Stimulated activated memory B cell treated with anti-CD40 and anti-IgM and Interleukin-4, amounts not matched to agents 10 μg/mL and 1 μg/mL and 100 μg/mL, for 72 hours (primary cell): ENCODE measurements at places on chromosomes 1 and 21.

- ATAC-seq = no peak
Measured at GRCh38 chr21:34364921-34365320, 1.1 kb downstream of the KCNE2 start.

- no peak for ATAC-seq
Measured at GRCh38 chr21:45547545-45547900, 5.3 kb upstream of the SLC19A1 start.

DNA sequence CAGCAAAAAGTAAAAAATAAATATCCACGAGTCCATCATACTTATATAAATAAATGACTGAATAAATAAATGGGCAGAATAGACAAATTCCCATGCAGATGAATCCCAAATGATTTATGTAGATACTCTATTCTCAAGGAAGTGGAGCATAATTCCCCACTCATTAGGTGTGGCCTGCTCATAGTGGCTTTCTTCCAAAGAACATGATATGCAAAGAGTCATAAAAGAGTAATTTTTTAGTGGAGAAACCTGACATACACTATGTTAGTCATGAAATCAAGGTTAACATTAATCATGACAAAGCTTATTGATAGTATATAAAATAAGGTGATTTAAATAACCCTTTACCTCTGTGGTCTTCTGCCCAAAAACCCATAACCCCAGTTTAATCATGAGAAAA is 298.9 kb downstream of the DPYD start:
- ATAC-seq = no peak

GRCh38 chr1:99992760-99993467 is 23.1 kb downstream of the SLC35A3 start:
- ATAC-seq = no peak

DNA sequence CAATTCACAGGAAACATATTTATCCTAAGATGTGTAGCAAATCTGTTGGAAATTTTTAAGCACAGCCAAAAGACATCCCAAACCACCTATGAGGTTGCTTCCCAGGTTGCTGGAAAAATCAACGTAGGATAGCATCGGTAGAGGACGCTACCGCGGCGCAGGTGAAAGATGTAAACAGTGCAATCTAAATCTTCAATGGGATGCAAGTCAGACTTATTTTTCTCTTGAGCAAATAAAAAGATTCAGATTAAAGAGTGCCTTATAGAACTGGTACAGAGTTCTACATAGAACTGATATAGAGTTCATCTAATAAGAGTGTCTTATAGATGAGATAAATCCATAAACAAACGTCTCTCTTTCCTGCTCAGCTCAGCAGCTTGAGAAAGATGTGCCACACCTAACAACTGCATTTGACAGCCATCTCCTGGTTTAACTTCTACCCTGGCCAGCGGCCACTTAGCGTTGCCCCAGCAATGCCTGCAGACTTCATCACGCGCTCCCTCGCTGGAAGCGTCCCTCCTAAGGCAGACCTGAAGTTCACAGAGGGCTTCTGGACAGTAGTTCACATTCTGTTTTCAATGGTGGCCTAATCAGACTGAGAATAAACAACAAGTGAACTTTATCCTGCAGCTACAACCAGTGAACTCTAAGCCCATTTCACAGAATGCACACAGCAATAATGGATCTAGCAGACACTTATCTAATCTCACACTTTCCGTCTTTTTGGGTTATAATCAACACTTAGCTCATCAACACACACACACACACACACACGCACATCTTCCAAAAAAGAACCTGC is 164.5 kb downstream of the TOMM20 start:
- ATAC-seq = no peak

GRCh38 chr1:20787840-20788795 is 1.0 kb upstream of the HP1BP3 start:
- ATAC-seq = no peak

GRCh38 chr1:37828410-37829074 is 20.5 kb upstream of the YRDC start:
- no peak for ATAC-seq

DNA sequence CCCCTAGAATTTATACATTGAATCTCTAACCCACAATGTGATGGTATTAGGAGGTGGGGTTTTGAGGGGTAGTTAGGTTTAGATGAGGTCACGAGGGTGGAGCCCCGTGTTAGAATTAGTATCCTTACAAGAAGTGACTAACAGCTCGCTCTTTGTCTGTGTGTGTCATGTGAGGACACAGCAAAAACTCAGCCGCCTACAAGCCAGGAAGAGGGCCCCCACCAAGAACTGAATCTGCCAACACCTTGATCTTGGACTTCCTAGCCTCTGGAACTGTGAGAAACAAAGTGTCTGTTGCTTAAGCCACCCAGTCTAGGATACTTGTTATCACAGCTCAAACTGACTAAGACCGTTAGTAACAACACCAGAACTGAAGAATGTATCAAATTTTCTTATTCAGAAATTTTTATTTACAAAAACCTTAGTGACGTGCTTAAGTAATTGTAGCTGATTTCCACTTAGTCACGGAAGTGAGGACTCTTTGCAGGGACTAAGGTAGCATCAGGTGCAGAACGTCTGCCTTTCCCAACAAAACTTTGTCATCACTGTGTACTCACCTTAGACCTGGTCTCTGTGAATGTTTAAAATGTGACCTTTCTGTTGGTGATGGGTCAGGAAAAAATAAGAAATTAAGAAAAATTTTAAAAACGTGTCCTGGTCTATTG is 24.5 kb upstream of the LRRC8C start:
- ATAC-seq = no peak

- no peak for ATAC-seq
Measured at GRCh38 chr1:58649555-58649954, 50.3 kb downstream of the MYSM1 start.

GRCh38 chr1:75392278-75392677 is 218.6 kb downstream of the SLC44A5 start:
- peak; percentile 72 for ATAC-seq

GRCh38 chr1:153534226-153534924 is 1.4 kb downstream of the S100A6 start:
- ATAC-seq = no peak

GRCh38 chr1:166378805-166379204 is 212.0 kb upstream of the FAM78B start:
- no peak for ATAC-seq

DNA sequence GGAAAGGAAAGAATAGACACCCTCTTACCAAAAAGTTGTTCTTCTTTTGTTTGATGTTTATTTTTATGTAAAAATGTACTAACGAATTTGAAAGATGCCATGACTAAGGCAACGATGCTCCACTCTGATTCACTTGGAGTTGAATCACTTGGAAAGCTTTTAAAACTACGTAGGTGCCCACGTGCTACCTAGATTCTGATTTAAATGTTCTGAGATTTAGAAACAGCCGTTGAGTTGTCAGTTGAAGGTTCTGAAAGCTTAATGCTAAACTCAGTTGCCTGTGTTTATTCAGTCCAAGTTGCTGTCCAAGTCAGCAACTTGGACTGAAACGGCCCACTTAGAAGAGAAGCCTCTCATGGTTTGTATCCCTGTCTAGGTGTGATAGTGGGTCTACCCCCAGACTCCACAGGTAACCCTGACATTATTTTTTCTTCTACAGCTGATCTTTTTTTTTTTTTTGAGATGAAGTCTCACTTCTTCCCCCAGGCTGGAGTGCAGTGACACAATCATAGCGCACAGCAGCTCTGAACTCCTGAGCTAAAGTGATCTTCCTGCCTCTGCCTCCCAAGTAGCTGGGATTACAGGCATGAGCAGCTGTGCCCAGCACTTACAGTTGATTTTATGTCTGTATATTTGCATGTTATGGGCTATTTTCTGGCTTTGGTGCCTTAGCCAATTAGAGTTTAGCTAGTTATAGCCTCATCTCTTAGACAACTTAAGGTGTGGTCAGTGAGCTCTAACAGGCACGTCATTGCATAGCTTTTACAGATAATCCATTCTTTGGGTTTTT is 1.4 kb upstream of the VAMP4 start:
- no peak for ATAC-seq

GRCh38 chr1:22628698-22629444 is 7.6 kb upstream of the C1QA start:
- ATAC-seq = no peak

DNA sequence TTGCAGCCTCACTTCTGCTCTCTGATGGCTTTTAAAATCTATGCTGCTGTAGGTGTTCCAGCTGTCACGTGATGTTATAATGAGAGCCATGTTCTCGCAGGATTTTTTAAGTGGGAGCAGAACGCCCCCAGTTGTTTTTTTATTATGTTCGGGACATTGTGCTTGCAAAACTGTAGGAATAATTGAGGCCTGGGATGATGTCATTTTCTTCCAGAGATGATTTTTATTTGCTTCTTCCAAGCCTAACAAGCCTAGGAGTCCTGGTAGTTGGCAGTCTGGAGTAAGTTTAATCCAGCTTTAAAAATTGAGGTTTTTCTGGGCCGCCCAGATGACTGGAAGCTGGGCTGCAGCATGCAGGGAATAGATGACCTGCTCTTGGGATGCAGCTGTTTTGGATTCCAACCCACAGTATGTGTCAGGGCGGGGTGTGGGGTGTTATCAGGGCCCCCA is 34.6 kb upstream of the CHIT1 start:
- no peak for ATAC-seq

DNA sequence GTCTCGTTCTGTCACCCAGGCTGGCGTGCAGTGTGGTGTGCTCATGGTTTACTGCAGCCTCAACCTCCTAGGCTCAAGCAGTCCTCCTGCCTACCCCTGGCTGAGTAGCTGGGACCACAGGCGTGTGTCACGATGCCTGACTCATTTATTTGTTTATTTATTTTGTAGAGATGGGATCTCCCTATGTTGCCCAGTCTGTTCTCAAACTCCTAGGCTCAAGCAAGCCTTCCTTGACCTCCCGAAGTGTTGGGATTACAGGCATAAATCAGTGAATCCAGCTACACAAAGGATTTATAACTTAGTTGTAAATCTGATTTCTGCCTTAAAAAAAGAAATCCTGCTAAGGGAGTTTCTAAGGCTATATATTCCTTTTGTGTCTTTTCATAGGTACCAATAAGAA is 30.5 kb upstream of the ZNF496 start:
- no peak for ATAC-seq

DNA sequence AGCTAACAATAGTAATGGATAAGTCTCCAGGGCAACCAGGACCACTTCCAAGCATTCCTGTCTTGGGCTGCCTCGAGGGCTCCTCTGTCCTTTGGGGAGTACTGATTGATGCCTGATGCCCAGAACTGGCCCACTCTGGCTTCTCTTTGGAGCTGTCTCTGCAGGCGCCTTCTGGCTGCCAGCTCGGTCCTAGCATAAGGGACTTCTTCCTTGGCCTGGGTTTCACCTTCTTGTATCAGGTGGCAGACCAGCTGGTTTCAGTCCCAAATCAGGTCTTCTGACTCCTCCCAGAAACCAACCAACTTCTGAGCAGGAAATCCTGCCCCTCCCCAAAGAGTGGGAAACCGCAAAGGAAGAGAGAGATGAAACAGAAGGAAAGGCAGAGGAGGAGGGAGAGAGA is 10.6 kb downstream of the G0S2 start:
- ATAC-seq = no peak

GRCh38 chr1:973459-974292 is 7.4 kb downstream of the PLEKHN1 start:
- no peak for ATAC-seq

DNA sequence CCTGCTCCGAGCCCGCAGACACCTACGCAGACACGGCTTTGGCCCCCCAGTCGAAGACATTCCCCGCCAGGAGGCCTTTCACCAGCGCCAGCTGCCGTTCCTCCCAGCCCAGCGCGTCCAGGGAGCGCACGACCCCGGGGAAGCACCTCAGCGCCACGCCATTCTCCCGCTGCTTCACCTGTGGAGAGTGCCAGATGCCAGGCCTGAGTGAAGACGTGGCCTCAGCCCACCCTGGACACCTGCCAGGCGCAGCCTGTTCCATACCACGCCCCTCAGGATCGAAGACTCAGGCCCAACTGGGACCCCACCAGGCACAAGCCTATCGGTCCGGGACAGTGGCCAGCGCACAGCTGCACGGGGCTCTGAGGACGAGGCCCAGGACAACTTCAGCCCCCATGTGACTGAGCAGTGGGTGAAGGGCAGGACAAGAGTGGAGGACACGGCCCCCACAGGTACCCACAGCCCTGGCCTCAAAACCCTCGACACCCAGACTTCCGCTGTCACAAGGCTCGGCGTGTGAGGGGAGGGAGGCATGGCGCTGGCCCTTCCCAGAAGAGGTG is 13.5 kb downstream of the PANK4 start:
- no peak for ATAC-seq

DNA sequence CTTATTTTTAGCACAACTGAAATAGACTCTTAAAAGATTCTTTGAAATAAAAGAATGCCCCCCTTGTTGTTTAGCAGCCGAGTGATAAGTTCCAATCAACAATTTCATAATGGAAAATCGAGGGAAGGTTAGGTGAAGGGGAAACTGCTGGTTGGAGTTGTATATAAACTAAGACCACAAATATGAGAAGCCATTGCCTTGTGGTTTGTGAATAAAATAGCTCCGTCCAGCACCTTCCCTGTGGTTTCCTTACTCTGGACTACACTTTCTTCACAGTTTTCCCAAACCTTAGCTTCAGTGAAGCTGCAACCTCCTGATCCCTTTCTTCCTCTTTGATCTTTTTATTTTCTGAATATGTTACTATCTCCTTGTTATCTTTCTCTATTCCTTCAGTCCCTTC is 6.7 kb upstream of the RAB3GAP2 start:
- no peak for ATAC-seq

GRCh38 chr21:43318841-43319781 is 107.8 kb downstream of the SIK1 start:
- peak; percentile 91 for ATAC-seq

GRCh38 chr1:3564921-3565831 is 46.1 kb downstream of the MEGF6 start:
- no peak for ATAC-seq

DNA sequence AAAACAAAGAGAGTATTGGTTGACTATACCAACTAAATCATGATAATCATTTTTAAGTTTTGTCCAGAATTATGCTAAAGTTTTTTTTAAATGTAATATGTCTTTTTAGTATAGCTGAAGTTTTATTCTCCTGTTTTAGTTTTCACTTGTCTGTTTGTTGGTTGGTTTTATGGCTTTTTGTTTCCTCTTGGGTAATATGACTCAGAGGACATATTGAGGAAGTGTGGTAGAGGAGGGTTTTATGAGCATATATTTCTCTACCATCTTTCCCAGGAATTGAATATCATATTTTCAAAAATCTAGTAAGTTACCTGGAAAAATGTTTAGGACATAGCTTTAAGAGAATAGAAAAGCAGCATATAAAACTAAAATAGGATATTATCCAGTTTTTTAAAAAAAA is 68.6 kb upstream of the MCOLN3 start:
- no peak for ATAC-seq

DNA sequence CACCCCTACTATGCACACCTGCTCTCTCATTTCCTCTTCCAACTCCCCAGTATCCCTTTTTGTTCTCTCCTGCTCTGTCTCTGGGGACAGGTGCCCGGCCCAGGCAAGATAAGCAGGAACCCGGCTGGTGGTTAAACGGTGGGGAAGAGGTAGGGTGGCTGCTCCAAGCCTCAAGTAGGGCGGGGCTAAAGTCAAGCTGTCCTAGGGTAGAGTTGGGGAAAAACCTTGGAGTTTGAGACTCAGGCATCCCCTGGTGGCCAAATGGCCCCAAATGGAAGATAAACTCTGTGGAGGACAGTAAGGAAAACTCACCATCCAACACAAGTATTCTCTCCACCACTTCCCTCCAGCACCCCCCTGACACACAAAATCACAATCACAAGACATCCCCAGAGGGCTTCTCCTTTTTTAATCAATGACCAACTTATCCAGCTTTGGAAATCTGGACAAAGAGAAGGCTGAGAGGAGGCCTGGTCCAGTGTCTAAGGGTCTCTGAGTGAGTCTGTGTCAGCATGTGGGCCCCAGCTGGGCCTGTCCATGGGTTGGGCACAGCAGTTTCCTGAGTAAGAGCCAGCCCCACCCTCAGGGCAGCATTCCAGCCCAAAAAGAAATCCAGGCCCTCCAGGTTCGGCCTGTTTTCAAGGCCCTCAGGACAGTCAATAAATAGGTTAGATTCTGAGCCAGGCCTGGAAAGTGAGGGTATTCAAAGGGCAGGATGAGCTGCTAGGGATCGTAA is 9.8 kb downstream of the POMGNT1 start:
- ATAC-seq = no peak
